EL (cell line): ENCODE measurements at places on chromosomes 1 and 21.

DNA sequence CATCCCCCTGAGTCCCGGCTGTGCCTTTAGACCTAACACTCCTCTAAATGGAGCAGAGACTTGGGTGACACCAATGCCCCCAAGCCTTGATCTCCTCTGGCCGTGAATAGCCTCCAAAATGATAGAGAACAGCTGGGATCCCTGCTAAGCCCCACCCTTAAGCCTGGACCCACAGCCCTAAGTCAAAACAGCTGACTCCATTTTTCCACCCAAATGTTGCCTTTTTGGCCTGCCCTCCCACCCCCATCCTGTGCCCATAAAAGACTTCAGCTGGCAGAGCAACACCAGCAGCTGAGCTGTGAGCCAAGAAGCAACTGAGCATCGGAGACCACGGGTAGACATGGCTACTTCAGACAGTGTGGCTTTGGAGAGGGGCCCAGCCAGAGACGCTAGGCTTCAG, 420.8 kb downstream of the NPHP4 start:
- DNase-seq = no peak

DNA sequence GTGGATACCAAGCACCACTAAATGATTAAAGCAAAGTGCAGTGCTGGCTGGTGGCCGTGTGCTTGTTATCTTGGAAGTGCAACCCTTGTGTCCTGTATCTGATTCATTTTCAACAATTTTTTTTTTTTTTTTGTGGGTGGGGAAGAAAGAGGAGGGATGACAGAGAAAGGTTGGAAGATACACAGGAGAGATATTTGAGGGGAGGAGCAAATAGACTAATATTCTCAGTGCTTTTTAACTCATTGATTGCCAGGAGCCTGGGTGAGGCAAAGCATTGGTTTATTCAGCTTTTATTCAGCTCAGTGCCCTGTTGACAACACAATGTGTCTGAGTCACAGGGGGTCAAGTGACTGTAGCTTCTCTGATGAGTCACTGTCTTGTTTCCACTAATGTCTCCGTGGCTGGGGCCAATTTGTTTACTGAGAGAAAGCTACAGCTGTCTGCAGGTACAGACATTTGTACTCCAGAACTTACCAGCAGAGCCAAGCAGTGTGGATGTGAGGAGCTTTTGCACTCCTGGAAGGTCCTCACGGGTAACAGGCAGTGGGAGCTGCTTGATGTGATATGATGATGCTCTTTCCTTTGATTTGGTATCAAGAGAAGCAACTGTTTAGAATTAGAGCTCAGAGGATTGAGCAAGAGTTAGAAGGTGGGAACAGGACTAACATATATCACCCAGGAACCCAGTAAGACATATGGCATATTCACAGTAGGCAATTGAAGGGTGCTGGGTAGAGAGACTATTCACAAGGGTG, 23.6 kb upstream of the DNM3 start:
- DNase-seq = peak; percentile 82

GRCh38 chr1:90831910-90832309, 114.8 kb upstream of the BARHL2 start:
- no peak for DNase-seq

- no peak for DNase-seq
Measured at GRCh38 chr1:231571904-231572303, 43.4 kb downstream of the TSNAX start.

DNA sequence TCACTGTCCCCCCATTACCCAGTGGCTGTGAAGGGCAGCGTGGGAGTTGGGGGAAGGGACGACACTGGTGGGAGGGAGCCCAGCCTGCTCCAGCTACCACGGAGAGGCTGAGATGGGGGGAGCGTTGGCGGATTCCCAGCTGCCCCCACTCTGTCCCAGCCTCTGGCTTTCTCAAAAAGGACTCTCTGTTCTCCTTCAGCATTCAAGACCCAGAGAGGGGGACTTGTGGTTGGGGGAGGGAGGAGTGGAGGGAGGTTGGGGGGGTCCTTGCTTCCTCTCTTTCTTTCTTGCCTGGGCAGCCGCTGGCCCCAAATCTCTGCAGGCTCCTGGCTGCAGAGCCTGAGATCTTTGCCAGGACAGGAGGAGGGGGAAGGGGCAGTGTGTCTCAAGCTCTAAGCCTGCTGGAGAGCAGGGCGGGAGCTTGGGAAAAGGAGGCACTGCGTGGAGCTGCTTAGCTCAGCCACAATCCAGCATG, 2.2 kb downstream of the ATP1A2 start:
- DNase-seq = no peak

- no peak for DNase-seq
Measured at GRCh38 chr1:118381197-118381869, 196.3 kb upstream of the SPAG17 start.

GRCh38 chr21:36388096-36388495, 2.9 kb downstream of the CHAF1B start:
- DNase-seq = no peak

- peak; percentile 16 for DNase-seq
Measured at GRCh38 chr1:35452106-35452774, 105.0 kb downstream of the KIAA0319L start.

- DNase-seq = peak; percentile 54
Measured at GRCh38 chr1:203202431-203203245, 16.1 kb upstream of the CHI3L1 start.

- DNase-seq = no peak
Measured at GRCh38 chr21:36035381-36035791, 24.9 kb downstream of the SETD4 start.

DNA sequence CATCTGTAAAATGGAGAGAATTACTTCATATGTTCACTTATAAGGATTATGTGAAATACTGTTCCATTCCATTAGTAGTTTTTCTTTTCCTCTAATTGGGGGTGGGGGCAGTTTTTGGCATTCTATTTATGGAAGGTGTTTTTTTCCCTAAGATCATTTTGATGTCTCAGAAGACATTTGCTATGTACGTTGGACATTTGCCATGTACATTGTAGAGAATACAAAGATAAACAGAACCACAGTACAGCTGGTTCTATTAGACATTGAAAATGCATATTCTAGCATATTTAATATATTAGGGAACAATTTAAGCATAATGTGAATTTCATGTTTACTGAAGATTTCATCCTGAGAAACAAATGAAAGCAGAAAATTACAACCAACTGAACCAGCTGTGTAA, 98.5 kb downstream of the PTBP2 start:
- DNase-seq = no peak

DNA sequence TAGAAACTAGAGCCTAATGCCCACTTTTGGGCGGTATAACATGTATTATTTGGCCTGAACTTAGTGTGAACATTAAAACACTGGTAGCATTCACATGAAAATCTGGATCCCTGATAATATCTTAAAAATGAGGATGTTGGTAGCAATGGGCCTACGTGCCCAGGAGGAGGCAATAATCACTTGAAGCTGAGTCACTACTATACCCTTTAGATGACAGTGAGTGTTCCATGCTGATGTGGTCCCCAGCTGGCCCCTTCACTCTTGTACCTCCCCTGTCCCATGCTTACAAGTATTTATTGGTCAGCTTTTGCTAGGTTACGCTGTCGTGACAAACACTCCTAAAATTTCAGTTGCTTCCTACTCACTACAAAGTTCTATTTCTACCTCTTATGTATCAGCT, 23.0 kb upstream of the POU2F1 start:
- no peak for DNase-seq

DNA sequence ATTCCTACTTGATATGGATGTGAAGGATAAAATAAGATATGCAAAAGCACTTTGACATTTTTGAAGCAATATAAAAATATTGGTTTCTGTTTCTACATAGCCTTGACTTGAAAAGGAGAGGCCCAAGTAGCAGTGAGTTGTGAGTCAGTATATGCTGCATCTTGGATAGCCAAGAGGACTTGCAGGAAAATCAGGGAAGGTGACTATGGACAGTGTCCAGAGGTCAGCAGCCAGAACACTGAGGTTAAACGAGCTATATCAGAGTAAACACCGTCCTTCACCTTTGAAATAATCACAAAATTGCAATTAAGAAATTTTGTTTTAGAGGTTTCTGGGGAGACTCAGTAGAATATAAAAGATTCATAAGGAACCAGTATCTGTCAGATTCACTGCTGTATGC, 6.6 kb upstream of the AMPD1 start:
- no peak for DNase-seq

DNA sequence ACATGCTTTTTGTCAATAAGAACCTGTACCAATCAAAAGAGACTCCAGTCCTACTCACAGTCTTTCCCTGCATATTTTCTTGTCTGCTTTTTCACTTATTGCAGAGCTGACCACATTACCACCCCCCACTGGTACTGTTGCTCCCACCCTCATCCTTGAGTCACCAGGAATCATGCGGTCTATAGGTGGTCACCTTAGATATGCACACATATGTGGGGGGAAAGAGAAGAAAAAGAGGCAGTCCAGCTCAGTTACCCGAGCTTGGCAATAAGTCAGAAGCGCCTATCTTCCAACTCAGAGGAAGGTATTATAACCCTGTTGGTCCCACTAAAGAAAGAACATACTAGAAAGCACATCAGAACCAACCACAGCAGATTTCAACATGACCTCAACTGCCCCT, 119.2 kb downstream of the SMYD2 start:
- DNase-seq = peak; percentile 33

GRCh38 chr1:115829023-115829674, 11.8 kb downstream of the NHLH2 start:
- DNase-seq = peak; percentile 90

GRCh38 chr21:34730194-34730593, 61.4 kb downstream of the CLIC6 start:
- no peak for DNase-seq

- peak; percentile 64 for DNase-seq
Measured at GRCh38 chr1:218679988-218680748, 335.0 kb downstream of the TGFB2 start.
